H1 (cell line): ENCODE measurements at places on chromosomes 12 and 14. TPM values are rescaled to one million over a fixed set of nuclear protein-coding genes. Genes with fewer than 3 reads are reported as not detected.

GRCh38 chr12:111111681-111112080 lies 191.3 kb upstream of the MYL2 start:
- DNase-seq = no peak

The FAR2 gene
- 24.1 and 25.3 TPM in 2 replicates for total RNA-seq

The PTCSC3 gene
- not detected in 2 replicates for total RNA-seq

- DNase-seq = no peak
These were observed 29.5 kb downstream of the C2CD5 start for GRCh38 chr12:22514875-22515274.
